ENCODE measurements at places on chromosomes 7 and 10.
A peak's percentile ranks its signal among the peaks of the same experiment; 100 is the strongest.

DNA sequence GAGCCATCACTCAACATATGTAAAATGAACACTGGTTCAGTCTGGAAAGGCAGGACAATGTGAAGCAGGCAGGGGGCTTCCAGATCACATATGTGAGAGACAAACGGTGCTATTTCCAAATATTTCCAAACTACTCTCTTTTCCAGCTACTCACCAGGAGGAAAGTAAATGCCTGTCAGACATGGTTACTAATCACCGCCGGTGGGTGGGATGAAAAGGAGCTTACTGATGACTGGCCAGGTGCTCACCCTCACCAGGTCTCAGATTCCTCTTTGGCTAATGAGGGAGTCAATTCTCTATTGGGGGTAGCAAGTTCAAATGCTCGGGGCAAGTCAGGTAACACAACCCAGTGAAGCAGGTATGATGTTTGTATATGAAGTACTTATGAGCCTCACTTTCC lies 9.7 kb upstream of the MSMB start:
- DNase-seq, result no peak

- no peak for DNase-seq
These were observed 5.0 kb downstream of the TBX20 start for GRCh38 chr7:35248576-35249536.

- no peak for DNase-seq
These were observed 654.7 kb upstream of the ZWINT start for GRCh38 chr10:57015595-57016318.

DNA sequence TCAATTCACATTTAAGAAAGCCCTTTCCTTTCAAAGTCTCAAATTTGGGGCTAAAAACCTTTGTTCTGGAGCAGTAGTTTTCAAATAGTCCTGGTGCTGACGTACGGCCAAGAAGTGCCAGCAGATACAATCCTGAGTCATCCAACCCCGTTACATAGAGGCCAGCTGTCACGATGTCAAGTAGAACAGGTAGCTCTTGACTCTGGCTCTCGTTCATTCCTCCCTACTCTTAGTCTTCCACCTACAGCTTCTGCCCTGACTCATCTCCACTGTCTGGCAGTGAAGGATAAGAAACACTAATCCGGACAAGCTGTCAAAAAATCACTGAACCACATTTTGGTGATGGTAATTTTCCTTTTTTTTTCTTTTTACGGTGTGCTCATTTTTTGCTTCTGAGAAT lies 132.4 kb upstream of the PTN start:
- DNase-seq, result no peak

DNA sequence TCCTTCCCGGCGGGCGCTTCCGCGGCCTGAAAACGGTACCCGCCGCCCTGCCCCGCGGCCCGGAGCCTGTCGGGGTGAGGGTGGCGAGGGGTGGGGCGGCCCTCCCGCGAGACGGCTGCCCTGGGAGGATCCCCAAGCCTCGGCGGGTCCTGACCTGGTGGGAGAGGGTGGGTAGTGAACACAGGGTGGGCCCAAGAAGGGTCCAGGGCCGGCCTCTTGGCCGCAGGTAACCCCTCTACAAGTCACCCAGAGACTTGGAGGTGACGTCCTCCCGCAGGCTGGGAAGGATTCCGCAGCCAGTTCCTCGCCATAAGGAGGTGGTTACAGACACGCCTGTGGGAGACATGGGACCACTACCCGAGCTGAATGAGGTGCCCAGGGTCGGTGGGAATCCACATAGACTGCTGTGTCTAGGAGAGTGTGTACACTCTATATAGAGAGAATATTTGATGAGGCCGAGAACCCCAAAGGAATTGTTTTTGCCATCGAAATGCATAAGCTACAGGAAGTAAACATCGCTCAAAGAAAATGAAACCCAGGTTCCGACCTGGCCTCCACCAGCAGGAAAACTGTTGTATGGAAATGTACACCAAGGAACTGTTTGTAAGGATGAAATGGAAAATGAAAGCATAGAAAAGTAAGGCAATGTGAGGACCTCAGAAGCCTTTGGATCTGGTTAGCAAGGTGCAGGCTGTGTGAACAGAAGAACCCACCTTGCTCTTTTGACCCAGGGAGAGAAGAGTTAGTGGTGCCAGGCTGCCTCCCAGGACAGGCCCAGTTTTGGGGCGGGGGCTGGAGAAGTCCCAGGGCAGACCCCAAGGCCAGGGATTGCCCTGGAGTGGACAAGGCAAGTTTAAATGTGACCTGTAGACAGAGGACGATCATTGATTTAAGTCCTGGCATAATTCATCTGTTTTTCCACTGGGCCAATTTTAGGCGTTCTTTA lies 659 bp downstream of the OPTN start:
- DNase-seq, result no peak

GRCh38 chr7:81684033-81684432 lies 85.8 kb downstream of the HGF start:
- DNase-seq, result no peak

DNA sequence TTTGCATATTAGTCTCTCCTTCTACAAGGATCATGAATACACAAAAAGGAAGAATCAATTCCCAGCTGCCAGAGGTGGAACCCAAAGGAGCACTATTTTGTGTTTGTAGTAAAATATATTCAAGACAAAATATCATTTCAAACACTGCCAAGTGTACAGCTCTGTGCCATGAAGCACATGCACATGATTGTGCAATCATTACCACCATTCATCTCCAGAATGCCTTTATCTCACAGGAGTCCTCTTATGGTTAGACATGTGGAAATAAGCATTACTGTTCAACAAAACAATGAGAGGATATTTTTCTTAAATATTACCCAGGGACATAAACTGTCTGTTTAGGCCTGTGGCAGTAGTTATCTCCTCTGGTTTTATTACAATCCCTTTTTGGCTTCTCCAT lies 151.4 kb upstream of the PPP1R3A start:
- DNase-seq, result no peak

- DNase-seq, result no peak
These were observed 108.3 kb downstream of the GLI3 start for GRCh38 chr7:42128703-42129102.

GRCh38 chr10:113517165-113517900 lies 35.5 kb upstream of the HABP2 start:
- DNase-seq, result no peak

DNA sequence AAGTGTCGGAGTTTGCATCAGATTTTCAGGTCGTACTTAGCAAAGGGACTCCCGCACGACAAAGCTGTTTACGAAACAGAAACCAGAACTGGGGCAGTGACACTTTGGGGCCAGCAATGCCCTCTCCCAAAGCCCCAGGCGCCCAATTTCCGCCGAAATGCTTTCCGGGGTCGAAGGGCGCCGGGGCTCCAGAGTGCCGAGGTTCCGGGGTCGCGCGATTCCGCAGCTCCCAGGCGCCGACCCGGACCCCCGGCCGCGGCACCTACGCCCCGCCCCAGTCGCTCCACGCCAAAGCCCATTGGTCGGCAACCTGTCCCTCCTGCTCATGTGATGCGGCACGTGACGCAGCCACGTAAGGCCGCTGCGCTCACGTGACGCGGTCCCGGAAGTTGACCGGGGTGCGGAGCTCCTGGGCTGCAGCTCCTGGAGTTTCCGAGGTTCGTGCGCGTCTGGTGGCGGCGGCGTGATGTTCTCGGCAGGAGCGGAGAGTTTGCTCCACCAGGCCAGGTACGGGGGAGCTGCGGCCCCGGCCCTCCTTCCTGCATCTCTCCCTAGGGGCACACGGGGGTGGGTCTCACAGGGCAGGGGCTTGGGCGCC lies at the start of gene AP5Z1:
Gene AP5Z1, plus strand, starts transcription at position 374 of the 598 bp plus-strand sequence. Its CDS starts 93 bp downstream, at position 467.
- peak; percentile 88 for DNase-seq

- DNase-seq, result no peak
These were observed 199.9 kb upstream of the PLXNA4 start for GRCh38 chr7:132776048-132776620.

DNA sequence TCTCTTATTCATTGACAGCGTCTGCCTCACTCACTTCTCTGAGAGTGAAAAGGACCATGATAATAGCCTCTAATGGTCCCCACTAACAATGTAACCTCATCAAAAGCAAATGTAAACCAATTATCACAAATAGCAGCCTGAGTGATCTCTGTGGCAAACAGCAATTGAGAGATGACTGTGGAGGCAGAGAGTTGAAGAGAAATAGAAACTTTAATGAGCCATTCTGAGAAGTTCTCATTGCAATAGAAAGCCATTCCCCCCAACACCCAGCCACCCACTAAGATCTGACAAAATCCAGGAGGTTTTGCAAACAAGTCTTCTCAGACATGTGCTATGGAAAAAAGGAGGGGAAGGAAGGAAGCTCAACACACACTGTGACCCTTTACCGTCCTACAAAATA lies 44.2 kb upstream of the RNF148 start:
- DNase-seq, result no peak

GRCh38 chr7:45384499-45384898 lies 189.7 kb upstream of the ADCY1 start:
- DNase-seq, result no peak

GRCh38 chr7:43481902-43482678 lies 100.8 kb upstream of the STK17A start:
- DNase-seq, result no peak

DNA sequence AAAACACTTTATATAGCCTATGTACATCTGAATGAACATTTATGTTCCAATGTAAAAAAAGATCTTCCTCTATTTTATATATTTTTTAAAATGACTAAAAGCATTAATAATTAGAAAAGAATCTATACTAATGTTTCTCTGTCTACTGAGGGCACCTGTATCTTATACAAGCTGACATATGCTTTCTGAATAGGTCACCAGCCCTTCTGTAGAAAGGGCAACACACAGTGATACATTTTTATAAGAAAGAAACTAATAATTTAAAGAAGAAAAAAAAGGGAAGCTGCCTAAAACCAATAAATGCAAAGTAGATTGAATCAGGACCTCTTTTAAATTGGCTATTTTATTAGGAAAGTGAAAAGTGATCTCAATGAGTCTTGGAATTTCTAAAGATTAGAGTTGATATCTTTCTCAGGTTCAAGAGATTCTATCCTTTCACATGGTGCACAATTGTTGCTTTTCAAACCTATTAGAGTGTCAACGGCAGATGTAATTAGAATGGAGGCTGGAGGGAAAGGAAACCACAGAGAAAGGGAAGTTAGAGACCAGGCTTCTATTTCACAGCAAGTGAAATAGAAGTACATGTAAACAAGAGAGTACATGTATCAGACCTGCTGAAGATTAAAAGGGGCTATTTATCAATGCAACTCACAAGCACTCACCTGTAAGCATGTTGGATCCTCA lies 6.3 kb downstream of the MTPN start:
- no peak for DNase-seq

- DNase-seq, result no peak
These were observed 145.6 kb downstream of the ADAM12 start for GRCh38 chr10:126242397-126243260.

DNA sequence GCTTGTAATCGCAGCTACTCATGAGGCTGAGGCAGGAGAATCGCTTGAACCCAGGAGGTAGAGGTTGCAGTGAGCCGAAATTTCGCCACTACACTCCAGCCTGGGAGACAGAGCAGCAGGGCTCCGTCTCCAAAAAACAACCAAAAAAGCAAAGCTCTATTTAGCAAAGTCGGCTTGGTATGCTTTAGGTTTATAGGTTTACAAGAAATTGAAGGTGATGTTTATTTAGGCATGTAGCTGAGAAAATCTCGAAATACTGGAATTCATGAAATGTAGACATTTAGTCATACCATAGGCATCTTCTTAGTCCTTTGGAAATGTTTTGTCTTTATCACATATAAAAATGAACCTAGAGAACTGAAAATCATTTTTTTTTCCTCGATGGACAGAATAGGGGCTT lies 453.8 kb upstream of the ANKRD30A start:
- DNase-seq, result no peak

- no peak for DNase-seq
These were observed 2.1 kb upstream of the SSC4D start for GRCh38 chr7:76411626-76412025.

- no peak for DNase-seq
These were observed 34.9 kb upstream of the LOXL4 start for GRCh38 chr10:98302741-98303365.

DNA sequence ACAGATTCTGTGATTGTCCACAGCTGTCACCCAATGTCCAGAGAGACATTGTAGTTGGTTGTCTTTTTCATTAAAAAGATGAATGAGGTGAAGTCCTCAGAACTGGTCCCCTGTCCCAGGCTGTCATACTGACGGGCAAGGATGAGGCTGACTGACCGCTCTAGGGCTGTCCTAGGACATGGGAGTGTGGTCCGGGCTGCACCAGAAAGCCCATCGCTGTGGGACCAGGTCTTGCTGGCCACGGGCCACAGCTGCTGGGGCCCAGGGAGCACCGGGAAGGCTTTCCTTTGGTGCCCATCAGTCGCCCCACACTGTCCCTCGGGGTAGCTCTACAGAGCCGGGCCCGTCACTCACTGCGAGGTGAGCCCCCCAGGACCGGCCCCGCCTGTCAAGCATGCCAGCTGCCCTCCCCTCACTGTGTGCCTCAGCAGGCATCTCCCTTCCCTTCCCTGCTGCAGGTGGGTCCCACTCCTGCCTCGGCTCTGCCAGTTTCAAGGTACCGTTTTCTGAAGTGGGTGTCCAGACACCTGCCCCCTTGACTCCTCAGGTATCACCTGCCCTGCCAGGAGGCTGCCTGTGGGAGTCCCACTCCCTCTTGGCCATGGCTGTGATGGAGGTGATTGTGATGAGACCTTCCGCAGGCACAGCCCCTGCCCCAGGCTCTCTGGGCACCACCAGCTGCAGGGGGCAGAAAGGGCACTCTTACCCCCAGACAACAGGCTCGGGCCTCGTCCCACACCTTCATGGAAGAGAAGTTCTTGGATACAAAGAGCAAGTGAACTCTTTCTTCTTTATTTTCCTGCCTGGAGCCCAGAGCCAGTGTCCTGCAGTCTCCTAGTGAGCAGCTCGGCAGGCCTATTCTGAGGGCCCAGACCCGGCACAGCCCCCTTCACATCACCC lies 21.7 kb downstream of the LRRC27 start:
- DNase-seq, result no peak

DNA sequence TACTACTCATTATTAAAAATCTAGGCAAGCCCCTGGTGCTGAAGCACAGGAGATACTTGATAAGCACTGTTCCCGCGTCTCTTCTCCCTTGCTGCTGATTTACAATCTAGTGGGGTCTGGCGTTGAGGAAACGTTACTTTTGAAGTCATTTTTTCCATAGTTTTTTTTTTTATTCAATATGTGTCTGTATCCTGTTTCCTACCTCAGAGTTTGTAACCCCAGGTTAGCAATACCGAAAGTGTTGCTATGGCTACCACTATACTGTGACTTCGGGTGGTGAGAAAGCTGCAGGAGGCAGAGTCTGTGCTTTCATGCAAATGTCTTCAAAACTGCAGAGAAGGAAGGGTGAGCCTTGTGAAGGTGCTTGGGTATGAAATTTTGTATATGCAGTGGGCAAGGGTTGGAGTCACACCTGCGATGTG lies 458.8 kb upstream of the GHITM start:
- peak; percentile 7 for DNase-seq

All from stimulated activated CD4-positive, alpha-beta T cell treated with anti-CD3 and anti-CD28 coated beads, Interleukin-2, amount 100 ng/mL, for 48 hours (primary cell).